ENCODE measurements at places on chromosomes 11 and 22.

- peak; percentile 68 for DNase-seq
These were observed 31.2 kb downstream of the PDE2A start for GRCh38 chr11:72642884-72643522.

- no peak for DNase-seq
These were observed 6.8 kb downstream of the EED start for GRCh38 chr11:86251345-86251744.

DNA sequence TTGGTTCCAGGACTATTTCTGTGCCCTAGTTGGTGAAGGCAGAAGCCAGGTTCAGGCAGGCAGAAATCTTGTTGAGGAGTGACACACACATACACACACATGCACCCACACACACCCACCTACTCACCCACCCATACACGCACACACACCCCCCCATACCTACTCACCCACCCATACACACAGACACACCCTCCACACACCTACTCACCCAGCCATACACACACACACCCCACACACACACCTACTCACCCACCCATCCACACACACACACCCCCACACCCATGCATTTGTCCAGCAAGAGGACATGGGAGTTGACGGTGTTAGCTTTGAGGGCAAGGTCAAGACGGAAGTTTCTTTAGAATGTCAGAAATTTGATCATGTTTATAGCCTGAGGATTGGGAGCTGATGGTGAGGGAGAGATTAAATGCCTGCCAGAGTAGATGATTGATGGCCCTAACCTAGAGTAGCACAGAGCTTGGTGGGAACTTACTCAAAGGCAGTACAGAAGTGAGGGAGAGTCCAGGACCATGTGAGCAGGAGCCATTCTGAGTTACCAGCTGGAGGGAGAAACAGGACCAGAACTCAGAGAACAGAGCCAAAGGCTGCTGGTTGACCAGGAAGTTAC is 68.9 kb downstream of the CYB5R2 start:
- no peak for DNase-seq

GRCh38 chr22:49936973-49937757 is 18.7 kb downstream of the CRELD2 start:
- DNase-seq: no peak

- no peak for DNase-seq
These were observed 6.6 kb downstream of the PARVB start for GRCh38 chr22:44030702-44031082.

All from activated naive CD4-positive, alpha-beta T cell treated with Interleukin-2 at 50 U/mL for 16 hours (primary cell).